ENCODE measurements at places on chromosomes 11 and 22.
A peak's percentile ranks its signal among the peaks of the same experiment; 100 is the strongest.

GRCh38 chr11:2507212-2507901 is 62.5 kb downstream of the KCNQ1 start:
- DNase-seq, result no peak

DNA sequence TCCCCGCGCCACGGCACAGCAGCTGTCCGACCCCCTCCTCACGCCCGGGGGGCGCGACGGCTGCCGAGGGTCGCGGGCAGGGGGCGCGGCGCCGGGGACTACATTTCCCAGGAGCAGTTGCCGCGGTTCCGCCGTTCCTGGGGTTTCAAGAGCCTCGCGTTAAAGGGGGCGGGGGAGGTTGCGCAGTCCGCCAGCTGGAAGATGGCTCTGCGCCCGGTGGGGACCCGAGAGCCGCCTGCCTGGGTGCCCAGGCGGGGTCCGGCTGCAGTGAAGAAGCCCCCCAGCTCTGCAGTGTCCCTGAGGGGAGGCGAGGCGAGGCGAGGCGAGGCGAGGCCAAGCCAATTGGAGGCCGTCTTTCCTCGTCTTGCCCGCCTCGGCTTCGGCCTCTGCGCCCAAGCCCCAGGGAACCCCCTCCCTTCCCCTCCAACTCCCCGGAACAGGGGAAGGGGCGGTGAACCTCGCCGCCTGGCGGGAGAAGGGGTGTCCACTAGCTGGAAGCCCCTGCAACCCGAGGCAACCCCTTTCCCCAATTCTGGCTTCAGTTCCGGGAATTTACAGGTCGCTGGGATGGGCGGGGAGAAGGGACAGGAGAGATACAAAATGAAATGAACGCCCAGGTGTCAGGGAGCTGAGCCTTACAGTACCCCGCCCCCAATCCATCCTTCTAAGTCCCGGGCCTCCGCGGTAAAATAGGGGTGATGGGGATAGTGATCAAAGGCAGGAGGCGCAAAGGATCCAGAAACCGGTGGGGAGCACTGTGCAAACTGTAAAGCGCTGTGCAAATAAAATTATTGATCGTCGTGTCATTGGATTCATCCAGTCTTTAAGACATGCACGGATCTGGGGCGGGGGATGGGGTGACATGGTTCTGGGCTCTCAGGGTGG is 5.2 kb upstream of the GCAT start:
- peak; percentile 27 for DNase-seq

GRCh38 chr11:132312701-132313111 is 942.3 kb downstream of the NTM start:
- peak; percentile 50 for DNase-seq

DNA sequence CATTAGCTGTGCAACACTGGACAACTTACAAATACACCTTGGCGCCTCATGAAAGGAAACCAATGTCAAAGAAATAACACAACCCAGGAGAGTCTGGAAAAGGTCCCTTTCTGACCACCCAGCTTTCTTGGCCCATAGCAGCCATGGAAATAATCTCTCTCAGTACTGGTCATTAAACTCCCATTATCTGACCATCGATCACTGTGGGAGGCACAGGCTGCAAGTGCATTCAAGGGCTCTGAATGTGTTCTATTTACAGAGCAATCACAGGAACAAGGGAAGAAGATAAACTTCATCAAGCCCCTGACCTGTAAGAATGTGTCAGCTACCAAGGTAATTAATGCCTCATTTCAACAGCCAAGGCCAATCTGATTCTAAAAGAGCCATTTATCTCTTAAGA is 40.1 kb downstream of the CTSC start:
- DNase-seq, result peak; percentile 1

DNA sequence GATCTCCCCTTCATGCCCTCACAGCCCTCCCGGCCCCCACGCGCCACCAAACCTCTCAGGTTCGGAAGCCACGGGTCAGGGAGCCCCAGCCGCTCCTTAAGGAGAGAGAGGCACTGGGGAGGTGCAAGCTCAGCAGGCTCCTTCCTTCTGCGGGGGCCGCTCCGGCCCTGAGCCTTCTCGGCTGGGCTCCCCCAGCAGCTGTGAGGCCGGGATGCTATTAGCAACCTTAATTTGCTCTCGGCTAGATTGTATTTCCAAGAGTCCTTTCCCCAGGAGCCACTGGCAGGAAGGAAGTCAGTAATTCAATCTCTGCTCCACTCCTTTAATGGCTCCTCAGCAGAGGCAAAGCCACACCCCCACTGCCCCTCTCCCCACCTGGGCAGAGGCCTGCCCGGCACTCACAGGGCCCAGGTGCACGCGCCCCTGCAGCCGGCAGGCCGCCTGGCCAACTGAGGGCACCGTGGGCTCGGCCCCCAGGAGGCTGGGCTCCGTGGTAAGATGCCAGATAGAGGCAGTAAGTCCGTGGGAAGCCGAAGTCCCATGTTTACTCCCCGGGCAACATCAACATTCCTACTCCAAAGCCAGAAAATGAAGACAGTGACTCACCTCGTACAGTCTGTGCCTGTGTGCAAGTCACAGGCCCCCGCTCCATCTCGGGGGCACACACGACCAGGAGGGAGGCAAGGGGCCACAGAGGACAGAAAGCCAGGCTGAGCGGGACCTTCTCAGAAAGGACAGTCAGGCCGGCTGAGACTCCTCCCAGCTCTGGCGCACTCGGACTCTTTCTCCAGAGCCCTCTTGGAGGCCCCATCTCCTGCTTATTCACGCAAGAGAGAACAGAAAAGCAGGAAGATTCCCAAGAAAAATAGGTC is 5.2 kb downstream of the IGSF9B start:
- no peak for DNase-seq

- DNase-seq, result no peak
Measured at GRCh38 chr11:132409573-132410355, 1039.3 kb downstream of the NTM start.

- no peak for DNase-seq
Measured at GRCh38 chr22:21592422-21592821, 24.9 kb downstream of the UBE2L3 start.

- no peak for DNase-seq
Measured at GRCh38 chr22:41001722-41002122, 50.5 kb downstream of the RBX1 start.

DNA sequence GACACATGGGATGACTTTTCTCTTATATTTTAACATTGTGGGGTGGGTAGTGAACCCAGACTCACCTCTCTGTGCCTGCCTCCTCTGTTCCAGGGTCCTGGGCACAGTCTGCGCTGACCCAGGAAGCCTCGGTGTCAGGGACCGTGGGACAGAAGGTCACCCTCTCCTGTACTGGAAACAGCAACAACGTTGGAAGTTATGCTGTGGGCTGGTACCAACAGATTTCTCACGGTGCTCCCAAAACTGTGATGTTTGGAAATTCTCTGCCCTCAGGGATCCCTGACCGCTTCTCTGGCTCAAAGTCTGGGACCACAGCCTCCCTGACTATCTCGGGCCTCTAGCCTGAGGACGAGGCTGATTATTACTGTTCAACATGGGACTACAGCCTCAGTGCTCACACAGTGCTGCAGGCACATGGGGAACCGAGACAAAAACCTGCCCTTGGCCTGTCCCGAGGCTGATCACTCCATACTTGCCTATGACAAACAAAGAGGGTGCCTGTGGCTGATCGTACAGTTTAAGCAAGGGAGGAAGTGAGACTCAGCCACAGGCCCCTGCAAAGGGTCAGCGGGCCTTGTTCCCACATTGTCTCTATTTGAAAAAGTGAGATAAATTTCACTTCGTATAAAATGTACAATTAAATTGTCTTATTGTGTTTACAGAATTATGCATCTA is 43.7 kb upstream of the TOP3B start:
- no peak for DNase-seq

GRCh38 chr22:49586244-49586748 is 241.4 kb downstream of the BRD1 start:
- DNase-seq, result no peak
